ENCODE measurements at places on chromosomes 13 and 19.

GRCh38 chr13:20080377-20081164 lies 80.3 kb downstream of the GJA3 start:
- DNase-seq, result no peak

GRCh38 chr19:41753936-41754529 lies 1.3 kb upstream of the CEACAM6 start:
- no peak for DNase-seq

- peak; percentile 1 for DNase-seq
These were observed 108.3 kb downstream of the SLITRK5 start for GRCh38 chr13:87779426-87779825.

DNA sequence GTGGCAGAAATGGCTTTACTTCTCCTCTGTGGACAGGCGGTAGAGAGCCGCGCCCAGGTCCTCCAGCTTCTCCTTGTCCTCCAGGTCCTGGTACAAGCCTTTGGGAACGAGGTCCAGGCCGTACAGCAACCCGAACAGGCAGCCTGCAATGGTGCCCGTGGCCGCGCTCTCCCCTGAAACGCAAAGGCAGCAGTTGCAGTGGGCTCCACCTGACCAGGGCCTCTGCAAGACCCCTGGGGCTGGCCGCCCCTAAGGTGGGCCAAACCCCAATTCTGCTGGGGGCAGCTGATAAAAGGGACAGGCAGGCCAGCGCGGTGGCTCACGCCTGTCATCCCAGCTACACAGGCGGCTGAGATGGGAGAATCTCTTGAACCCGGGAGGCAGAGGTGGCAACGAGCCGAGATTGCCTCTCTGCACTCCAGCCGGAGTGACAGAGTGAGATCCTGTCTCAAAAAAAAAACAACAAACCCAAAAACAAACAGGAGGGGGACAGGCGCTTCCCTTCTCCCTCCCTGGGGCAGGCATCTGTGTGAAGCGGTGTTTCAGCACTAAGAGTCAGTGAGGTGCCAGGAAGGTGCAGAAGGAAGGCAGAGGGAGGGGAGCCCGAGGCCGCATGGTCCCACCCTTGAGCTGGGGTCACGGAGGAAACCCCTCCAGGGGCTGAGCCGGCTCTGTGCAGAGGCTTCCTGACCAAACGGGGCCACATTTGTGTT lies 30.3 kb downstream of the ADPRHL1 start:
- DNase-seq, result no peak

GRCh38 chr13:51674276-51674675 lies 90.0 kb downstream of the WDFY2 start:
- no peak for DNase-seq

GRCh38 chr19:4429256-4429655 lies 26.8 kb downstream of the CHAF1A start:
- no peak for DNase-seq

GRCh38 chr13:68185444-68186141 lies 955.5 kb upstream of the PCDH9 start:
- DNase-seq, result peak; percentile 5

DNA sequence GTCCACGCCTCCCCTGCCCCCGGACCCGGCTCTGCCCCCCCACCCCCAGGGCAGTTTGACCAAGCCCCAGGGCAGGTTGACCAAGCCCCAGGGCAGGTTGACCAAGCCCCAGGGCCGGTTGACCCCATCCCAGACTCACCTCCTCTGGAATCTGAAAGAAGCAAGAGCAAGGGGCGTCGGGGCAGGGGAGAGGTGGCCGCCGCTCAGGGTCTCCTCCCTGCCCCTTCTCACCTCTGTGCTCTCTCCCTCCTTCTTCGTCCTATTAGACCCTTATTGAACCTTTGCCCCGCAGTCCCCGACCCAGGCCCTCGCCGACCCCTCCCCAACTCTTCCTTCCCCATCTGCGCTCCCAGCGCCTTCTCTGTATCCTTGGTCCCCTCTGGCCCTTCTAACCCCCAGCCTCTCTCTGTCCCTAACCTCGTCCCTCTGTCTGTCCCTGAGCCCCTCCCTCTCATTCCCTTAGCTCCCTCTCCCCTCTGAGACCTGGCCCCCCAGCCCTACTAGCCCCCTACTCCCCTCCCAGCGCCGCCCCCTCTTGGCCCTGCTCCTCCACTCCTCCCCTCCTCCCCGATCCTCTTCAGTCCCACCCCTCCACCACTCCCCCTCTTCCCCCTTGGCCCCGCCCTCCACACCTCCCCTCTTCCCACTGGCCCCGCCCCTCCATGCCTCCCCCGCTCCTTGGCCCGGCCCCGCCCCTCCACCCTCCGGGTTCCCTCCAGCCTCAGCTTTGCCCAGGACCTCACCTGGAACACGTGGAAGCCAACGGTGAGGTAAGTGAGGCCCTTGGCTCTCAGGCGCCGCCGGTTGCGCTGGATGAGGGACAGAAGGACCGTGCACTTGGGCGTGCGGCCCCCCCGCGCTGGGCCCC lies 7.6 kb downstream of the CAPN12 start:
- DNase-seq, result no peak

DNA sequence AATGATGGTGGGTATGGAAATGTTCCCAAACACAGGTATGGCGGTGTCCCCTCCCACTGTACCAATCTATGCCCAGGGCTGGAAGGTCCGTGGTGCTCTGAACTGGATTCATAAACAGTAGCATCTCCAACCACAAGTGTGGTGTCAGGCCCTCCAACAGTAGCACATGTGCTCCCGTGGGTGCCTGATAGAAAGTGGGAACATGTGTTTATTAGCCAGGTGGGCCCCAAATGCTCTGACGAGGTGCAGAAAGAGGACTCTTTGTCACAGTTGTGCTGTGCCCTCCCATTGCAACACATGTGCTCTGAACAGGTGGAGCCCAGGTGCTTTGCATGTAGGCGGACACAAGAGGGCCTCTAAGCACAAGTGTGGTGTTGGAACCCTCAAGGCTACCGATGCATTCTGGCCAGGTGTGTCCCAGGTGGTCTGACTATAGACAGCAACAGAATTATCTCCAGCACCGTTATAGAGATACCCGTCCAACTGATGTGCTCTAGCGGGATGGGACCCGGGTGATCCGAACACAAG lies 75.4 kb upstream of the ZNF30 start:
- no peak for DNase-seq

DNA sequence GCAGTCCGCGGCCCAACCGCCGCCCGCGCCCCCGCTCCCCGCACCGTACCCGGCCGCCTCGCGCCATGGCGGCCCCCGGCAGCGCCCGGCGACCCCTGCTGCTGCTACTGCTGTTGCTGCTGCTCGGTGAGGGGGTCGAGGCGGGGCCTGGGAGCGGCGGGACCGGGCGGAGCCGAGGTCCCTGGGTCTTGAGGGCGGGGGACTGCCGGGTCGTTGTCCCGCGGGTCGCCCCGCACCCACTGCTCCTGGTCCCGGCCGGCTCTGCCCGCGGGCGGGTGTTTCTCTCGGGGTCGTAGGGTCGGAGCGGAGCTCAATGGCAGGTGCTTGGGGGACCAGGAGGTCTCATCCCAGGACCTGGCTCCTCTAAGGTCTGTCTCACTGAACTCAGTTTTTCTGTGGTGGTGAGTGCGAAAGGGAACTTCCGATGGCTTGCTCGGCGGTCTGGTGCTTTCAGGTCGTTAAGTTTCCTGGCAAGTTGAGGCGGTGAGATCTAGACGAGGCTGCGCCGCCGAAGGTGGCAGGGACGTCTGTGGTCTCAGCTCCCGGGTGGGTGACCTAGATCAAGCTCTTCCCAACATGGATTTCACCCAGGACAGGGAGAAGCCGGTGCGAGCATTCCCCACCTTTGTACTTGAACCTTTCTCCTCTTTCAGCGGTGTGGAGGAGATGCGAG lies 467 bp downstream of the LAMP1 start:
- DNase-seq, result no peak

GRCh38 chr13:85816413-85816812 lies 17.2 kb upstream of the SLITRK6 start:
- DNase-seq, result no peak

DNA sequence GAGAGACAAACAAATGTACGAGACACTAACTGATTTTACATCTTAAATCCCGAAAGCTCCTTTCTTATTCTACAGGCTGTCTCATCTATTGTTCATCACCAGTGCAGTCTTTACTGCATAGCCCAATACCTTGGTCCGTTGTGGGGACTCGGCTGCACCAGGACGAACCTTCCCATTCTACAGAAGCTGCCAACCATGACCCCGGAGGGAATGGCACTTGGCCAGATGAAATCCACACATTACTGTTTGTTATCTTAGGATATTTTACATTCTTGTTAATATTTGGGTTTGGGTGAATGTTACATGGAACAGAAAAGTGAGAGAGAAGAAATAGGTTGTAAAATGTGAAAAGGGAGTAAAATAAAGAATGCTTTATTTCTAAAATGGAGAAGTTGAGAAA lies 195.1 kb downstream of the RFC3 start:
- DNase-seq, result no peak

DNA sequence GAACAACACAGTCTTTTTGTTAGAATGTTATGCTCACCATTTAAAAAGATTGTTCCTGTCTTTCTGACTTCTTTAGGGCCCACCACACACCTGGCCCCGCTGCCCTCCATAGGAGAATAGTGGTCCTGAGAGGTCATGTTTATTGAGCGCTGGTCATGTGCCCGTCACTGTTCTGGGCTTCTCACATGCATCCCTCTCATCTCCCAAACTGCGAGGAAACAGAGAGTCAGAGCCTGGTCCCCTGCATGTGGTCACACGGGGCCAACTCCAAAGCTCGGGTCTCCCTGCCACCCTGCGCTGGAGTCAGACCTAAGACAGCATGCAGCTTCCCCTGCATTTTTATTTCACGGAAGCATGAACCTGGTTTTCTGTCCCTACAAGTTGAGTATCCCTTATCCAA lies 70.4 kb upstream of the GPR183 start:
- no peak for DNase-seq

GRCh38 chr19:47582320-47582909 lies 9.5 kb upstream of the ZNF541 start:
- peak; percentile 66 for DNase-seq

GRCh38 chr13:45042539-45042938 lies 53.2 kb downstream of the GPALPP1 start:
- no peak for DNase-seq

GRCh38 chr19:35641515-35642151 lies at the start of gene ETV2:
Gene ETV2, plus strand, starts transcription at chr19:35641745. Its CDS starts 716 bp downstream, at chr19:35642461.
- no peak for DNase-seq

Data from fibroblast of skin of left biceps (primary cell).